ELF-1 (cell line): ENCODE measurements at places on chromosomes 2 and 18.

GRCh38 chr2:218047536-218048225 lies 21.4 kb upstream of the RUFY4 start:
- DNase-seq: no peak

DNA sequence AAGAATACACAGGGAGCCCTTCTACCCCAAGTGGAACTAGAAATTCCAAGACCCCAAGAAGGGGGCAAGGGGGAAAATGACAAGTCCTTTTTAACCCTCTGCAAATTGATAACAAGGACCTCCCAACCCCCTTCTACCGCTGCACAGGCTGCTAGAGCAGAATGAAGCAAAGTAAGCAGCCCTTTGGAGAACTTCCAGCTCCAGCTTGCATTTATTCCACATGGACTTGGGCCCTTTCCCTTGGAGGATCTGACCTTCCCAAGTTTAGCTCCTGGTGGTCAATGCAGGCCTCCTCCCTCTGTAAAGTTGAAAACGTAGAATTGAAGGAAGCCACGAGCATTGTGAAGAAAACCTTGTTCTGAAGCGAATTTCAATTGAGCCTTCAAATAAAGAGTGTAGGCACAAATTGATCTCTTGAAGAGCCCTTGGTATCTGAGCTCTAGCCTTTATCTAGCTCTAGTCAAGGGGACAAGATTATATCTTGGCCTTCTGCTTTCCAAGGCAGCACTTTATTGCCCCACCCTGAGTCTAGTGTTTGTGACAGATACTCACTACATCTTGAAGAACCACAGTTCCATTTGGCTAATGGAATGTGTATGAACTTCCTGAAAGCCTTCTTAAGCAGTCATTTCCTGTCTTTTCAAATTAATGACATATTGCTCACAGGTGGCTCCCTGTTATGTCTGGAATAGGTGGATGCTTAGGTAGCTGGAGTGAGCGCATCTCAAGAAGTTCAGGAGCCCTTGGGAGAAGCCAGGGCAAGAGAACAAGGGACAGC lies 37.2 kb downstream of the SLC14A2 start:
- DNase-seq: no peak

- DNase-seq: no peak
Measured at GRCh38 chr2:188647430-188648070, 326.6 kb upstream of the COL3A1 start.

GRCh38 chr18:49625021-49625691 lies 63.3 kb downstream of the LIPG start:
- DNase-seq: no peak

GRCh38 chr2:110934948-110935347 lies 185.8 kb upstream of the BCL2L11 start:
- DNase-seq: no peak

GRCh38 chr2:17380003-17380402 lies 138.2 kb downstream of the RAD51AP2 start:
- DNase-seq: no peak

DNA sequence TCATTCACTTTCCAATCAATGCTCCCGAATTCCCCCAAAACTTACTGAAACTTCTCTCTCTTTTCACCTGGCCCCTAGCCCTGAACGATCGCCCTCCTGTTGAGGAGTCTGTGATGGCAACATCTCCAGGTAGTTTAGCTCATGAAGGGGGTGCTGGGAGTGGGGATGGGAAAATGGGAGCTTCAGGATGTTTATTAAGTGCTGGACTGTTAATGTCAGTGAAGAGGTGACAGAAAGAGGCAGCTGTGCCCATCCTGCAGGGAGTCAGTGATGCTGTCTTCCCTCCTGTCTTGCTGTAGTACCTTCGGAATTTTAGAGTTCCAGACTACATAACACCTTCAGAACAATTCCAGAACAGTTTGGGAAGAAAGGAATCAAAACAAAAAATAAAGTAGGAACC lies 308.8 kb downstream of the ALK start:
- no peak for DNase-seq

GRCh38 chr2:98426771-98427170 lies 17.9 kb upstream of the INPP4A start:
- DNase-seq: no peak

- DNase-seq: no peak
Measured at GRCh38 chr2:113242327-113242726, 36.4 kb downstream of the PAX8 start.

DNA sequence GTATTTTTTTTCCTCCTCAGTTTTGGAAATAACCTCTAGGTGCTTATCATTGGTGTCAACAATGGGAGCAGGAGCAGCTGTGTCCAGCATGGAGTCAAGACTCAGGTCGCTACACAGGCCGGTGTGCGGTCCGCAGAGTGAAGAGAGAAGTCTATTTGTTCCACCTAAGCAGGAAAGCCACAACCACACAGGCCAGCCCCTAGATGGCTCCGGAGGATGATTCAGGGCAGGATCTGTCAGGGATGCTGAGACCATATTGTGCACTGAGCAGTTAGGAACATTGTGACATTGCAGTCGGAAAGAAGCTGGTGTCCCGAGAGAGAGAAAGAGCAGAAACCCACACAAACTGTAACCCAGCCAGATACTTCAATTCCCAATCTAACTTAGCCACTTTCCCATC lies 136.9 kb downstream of the GAREM1 start:
- no peak for DNase-seq

DNA sequence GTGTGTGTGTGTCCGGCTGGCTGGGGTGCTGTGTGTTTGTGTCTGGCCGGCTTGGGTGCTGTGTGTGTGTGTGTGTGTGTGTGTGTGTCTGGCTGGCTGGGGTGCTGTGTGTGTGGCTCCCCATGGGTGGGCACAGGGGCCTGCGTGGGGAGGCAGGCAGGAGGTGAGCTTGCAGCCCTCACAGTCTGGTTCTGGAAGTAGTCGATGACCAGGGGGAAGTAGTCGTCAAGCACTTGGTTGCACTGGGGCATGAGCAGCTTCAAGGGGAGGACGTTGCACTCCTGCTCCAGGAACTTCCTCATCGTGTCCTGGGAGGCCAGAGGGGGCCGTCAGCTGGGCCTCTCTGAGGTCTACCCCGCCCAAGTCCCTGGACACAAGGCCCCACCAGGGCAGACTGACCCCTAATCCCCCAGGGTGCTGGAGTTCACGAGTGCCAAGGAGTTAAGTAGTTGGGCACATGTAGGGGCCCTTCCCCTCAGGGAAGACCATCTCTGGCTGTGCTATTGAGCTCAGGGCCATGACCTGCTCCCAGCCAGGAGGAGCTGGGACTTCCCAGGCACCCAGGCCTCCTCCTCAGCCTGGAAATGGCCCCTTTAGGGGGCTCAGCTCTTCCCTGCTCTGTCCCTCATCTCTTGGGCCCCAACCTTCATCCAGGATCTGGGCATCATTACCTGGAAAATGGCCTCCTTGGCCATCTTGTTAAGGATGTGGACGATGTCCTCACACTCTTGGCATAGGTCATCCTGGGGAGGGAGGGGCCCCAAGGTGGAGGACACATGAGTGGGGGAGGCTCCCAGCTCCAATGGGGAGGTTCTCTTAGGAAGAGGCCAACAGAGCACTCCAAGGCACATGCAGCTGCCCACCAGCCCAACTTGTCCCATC lies 1.3 kb downstream of the SFTPB start:
- no peak for DNase-seq
